ENCODE measurements at places on chromosomes 4 and X.

- no peak for DNase-seq
Measured at GRCh38 chrX:31061091-31061490, 10.8 kb downstream of the FTHL17 start.

GRCh38 chr4:180650273-180650672, 1592.9 kb upstream of the TENM3 start:
- DNase-seq = no peak

DNA sequence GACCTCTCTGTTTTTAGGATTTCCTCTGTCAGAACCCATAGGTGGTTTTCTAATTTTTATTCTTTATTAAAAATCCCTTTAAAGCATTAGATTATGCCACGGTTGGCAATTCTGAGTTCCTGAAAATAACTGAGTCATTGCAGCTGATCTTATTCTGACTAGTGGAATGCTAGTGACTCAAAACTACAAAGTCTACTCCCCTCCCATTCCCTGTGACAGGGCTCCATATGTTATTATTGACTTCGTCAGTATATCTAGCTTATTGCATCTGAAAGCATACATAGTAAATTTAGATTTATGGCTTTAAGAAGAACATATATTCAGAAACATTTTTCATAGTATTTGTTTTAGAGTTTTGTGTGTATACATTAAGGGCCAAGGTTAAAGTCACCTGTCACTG, 38.5 kb downstream of the HERC3 start:
- DNase-seq = no peak

- no peak for DNase-seq
Measured at GRCh38 chrX:109777749-109778148, 44.7 kb upstream of the ACSL4 start.

DNA sequence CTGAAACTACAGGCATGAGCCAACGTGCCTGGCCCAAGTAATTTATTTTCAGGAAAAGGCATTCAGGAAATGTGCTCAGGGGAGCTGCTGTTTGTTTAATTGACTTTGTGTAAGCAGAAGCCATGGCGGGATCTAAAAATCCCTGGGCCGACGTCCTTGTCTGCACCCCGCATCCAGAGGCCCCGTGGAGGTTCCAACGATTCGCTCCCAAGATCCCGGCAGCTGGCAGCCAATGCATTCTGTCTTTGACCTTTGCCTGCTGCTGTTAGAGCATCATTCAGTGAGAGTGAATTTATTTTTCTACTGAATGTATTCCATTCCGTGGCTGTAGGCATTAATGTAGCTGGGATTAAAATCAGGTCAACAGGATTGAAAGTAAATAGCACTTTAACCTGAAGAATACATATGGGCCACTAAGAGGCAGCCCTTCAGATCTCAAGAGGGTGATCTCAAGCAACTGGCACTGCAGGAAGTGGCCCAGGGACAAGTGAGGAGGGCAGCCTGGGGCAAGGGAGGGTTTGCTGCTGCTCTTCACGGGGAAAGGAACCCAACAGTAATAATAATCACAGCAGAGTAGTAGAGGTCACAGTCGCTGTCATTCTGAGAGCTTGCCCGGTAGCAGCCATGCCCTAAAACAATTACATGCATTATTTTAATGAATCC, 75.2 kb downstream of the PSAPL1 start:
- no peak for DNase-seq

DNA sequence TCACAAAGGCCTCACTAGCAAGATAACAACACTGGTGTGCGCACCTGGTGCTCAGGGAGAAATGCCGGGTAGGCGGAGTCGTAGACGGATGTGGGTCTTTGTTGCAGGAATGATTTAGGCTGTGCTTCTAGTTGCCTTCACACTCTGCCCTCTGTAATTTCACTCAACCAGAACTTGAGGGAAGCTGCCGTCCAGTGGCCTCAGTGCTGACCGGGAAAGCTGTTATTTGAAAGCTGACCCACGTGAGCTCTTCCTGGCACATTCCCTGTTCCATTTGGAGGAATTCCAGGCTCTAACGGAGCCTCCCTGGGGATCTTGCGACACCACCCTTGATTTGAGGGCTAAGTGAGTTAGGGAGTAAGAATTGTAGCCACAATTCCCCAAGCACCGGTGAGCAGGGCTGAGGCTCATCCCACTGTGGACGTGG, 15.9 kb downstream of the SH3TC1 start:
- DNase-seq = no peak

DNA sequence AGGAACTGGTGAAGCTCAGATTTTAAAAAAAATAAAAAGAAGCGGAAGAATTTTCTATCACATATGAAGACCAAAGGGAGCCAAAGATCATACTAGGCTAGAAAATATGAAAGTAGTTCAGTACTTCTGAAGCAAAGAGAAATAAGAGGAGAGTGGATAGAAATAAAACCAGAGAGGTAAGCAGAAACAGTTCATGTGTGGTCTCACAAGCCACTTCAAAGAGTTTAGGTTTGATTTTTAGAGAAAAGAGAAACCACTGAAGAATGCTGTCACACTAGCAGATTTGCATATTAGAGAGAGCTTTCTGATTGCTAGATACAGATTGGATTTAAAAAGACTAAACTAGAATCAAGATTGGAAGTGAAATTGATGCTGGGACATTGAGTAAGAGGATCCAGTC, 51.7 kb downstream of the GABRA3 start:
- DNase-seq = no peak

All from brain pericyte (primary cell).